Lung (tissue), 17 donors: ENCODE measurements at places on chromosomes 13 and 19. TPM values are rescaled to one million over a fixed set of nuclear protein-coding genes. Genes with fewer than 3 reads are reported as not detected.

DNA sequence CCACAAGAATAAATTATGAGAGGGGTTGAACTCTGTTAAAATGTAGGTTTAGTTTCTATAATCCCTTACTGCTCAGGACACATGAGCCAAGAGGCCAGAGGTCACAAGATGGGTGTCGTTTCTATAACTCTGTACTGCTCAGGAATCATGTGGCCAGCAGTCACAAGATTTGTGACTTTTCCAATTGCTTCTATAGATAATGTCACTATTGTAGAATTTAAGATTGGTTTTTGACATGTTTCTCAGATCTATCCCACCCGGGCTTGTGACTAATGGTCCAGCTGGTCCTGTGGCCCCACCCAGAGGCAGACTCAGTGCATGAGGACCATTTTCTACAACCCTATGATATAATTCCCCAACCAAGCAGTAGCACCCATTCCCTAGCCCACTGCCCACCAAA lies 662.0 kb upstream of the KLF12 start:
- H3K4me1 ChIP-seq = no peaks in the 10 kb centered on the region
- DNase-seq = no peak
- H3K4me3 ChIP-seq = no peak overlapping the region
- H3K36me3 ChIP-seq = no peaks in the 10 kb centered on the region
- H3K27ac ChIP-seq = no peak overlapping the region
- no peaks in the 10 kb centered on the region for H3K27me3 ChIP-seq

The RASIP1 gene
- 37.9 TPM for polyA plus RNA-seq

DNA sequence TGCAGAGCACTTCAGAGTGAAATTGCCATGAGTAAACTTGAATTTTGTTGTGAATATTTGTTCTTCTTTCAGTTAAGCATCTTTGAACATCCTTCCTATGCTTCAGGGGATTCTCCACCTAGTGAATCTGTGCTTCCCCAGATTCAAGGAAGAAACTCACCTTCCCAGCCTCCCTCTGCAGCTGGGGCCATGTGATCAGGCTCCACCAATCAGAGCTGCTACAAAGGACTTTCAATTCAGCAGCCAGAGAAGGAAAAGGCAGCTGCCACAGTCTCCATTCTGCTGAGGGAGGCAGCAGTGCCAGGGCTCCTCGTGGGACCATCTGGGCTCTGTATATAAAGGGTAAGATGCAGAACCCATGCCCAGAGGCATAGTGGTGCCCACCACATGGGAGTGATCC lies 89.7 kb upstream of the SIAH3 start:
- no peaks in the 10 kb centered on the region for H3K27me3 ChIP-seq
- no peak overlapping the region for H3K27ac ChIP-seq
- H3K4me1 ChIP-seq = no peaks in the 10 kb centered on the region
- no peak for DNase-seq

The OR7C1 gene
- polyA plus RNA-seq = 0.01 TPM

GRCh38 chr13:98050041-98050466 lies 92.8 kb upstream of the FARP1 start:
- H3K27me3 ChIP-seq = no peaks in the 10 kb centered on the region
- H3K4me1 ChIP-seq = no peaks in the 10 kb centered on the region
- peak; percentile 47 for DNase-seq
- no peak overlapping the region for H3K4me3 ChIP-seq
- no peaks in the 10 kb centered on the region for H3K36me3 ChIP-seq
- H3K27ac ChIP-seq = no peak overlapping the region

GRCh38 chr19:31141301-31141700 lies 207.9 kb downstream of the TSHZ3 start:
- no peak overlapping the region for H3K4me3 ChIP-seq
- H3K36me3 ChIP-seq = no peaks in the 10 kb centered on the region
- H3K4me1 ChIP-seq = no peaks in the 10 kb centered on the region
- no peak overlapping the region for H3K27ac ChIP-seq
- no peak for DNase-seq

DNA sequence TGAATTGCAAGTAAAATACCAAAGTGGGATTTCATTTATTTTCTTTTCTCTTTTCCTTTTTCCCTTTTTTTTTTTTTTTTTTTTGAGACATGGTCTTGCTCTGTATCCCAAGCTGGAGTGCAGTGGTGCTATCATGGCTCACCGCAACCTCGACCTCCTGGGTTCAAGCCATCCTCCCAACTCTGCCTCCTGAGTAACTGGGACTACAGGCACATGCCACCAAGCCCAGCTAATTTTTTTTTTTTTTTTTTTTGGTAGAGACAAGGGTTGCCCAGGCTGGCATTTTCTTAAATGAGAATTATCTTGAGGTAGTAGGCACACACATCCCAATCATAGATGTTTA lies 68.5 kb upstream of the GPR183 start:
- H3K27ac ChIP-seq = no peak overlapping the region
- H3K4me1 ChIP-seq = no peaks in the 10 kb centered on the region
- no peak overlapping the region for H3K4me3 ChIP-seq
- DNase-seq = no peak
- H3K36me3 ChIP-seq = peaks cover 13% of the 10 kb centered on the region

The ZNF554 gene
- polyA plus RNA-seq = 1.1 TPM

- no peak overlapping the region for H3K4me3 ChIP-seq
- no peak overlapping the region for H3K27ac ChIP-seq
- H3K4me1 ChIP-seq = no peaks in the 10 kb centered on the region
- H3K27me3 ChIP-seq = no peaks in the 10 kb centered on the region
These were observed 82.8 kb downstream of the TSC22D1 start for GRCh38 chr13:44493213-44493812.

- peak; percentile 33 for DNase-seq
- peak overlapping the region; percentile 84 for H3K4me3 ChIP-seq
- H3K36me3 ChIP-seq = no peaks in the 10 kb centered on the region
These were observed 1.3 kb downstream of the BICRA start for GRCh38 chr19:47609906-47610894.

DNA sequence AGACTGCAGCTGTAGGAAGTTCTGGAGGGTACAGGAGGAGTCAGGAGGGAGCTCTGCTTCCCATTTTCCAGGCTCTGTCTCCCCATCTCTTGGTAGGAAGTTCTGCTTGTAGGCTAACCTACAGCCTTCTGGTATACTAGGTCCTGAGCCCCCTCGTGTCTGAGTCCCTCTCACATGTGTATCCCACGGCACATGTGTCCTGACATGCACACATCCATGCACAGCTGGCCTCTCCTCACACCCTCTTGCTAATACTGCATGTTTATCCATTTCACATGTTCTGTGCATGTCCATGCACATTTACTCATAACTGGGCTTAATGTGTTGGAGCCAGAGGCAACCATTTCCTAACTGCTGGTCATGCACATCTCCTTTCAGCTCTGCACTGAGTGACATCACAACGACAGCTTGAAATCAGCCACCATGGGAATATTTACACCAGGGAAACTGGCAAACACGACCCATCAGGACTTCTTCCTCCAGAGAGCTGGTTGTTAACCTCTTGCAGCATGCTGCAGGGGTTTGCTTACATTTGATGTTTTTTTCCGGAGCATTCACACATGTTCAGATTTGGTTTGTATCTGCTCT lies 3.0 kb downstream of the CD209 start:
- no peak overlapping the region for H3K4me3 ChIP-seq
- H3K27me3 ChIP-seq = no peaks in the 10 kb centered on the region
- no peaks in the 10 kb centered on the region for H3K36me3 ChIP-seq
- no peaks in the 10 kb centered on the region for H3K4me1 ChIP-seq
- no peak for DNase-seq

- no peak for DNase-seq
- no peaks in the 10 kb centered on the region for H3K4me1 ChIP-seq
- peaks cover 95% of the 10 kb centered on the region for H3K27me3 ChIP-seq
- no peak overlapping the region for H3K4me3 ChIP-seq
- no peak overlapping the region for H3K27ac ChIP-seq
These were observed 7.0 kb downstream of the POU4F1 start for GRCh38 chr13:78596399-78596735.

GRCh38 chr19:41426952-41427646 lies at the start of gene B3GNT8:
B3GNT8 (minus strand) TSS chr19:41427374; CDS start chr19:41426778, 596 bp downstream.
- no peaks in the 10 kb centered on the region for H3K27me3 ChIP-seq
- H3K4me3 ChIP-seq = peak within 1 kb of the TSS; percentile 35
- H3K36me3 ChIP-seq = peaks cover 8% of the 10 kb centered on the region
- H3K27ac ChIP-seq = peak within 1 kb of the TSS; percentile 90
- H3K4me1 ChIP-seq = peaks cover 20% of the 10 kb centered on the region

DNA sequence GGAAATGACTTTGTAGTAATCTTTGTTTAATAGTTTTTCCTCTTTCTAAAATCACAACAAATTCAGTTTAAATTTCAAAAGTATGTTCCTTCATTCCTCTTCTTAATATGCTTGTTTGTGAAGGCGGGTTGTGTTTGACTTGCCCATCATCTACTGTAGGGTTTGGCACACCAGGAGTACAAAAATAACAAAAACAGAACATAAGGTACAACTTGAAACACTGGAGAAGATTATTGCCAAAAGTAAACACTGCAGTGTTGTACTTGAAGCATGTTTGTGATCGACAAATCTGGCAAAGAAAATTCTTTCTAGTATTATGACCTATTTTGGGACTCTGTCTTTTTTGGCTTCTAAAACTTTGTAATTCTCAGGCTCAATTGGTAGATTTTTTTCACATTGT lies 518.6 kb downstream of the SLITRK5 start:
- no peaks in the 10 kb centered on the region for H3K4me1 ChIP-seq
- no peaks in the 10 kb centered on the region for H3K36me3 ChIP-seq
- no peak overlapping the region for H3K4me3 ChIP-seq
- no peak for DNase-seq
- no peak overlapping the region for H3K27ac ChIP-seq

GRCh38 chr13:49933511-49933910 lies 2.6 kb downstream of the SPRYD7 start:
- H3K27ac ChIP-seq = no peak overlapping the region
- H3K27me3 ChIP-seq = no peaks in the 10 kb centered on the region
- DNase-seq = no peak
- H3K4me1 ChIP-seq = no peaks in the 10 kb centered on the region

DNA sequence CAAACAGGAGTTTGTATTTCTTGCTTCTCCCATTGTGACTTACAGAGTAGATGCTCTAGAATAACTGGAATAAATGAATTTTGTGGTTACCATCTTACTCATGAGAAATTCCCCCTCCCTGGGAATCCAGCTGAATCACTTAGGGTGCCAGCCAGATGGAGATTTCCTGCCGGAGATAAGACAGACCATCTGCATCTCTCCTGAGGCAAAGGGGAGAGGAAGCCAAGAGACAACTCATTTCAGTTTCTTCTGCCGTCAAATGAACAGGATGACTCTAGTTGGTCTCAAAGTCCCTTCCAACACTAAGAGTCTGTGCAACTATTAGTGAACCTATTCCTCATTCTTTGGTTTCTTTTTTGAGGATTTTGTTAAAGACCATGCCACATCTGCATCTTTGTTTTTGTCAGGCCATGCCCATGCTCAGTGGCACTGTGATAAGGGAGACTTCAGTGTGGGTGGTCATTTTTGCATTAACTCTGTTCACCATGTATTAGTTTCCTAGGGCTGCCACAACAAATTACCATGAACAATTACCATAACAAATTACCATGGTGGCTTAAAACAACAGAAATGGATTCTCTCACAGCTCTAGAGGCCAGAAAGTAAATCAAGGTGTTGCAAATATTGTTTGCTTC lies 112.8 kb downstream of the NDFIP2 start:
- no peak for DNase-seq
- no peak overlapping the region for H3K4me3 ChIP-seq
- H3K4me1 ChIP-seq = no peaks in the 10 kb centered on the region
- no peak overlapping the region for H3K27ac ChIP-seq
- no peaks in the 10 kb centered on the region for H3K36me3 ChIP-seq

DNA sequence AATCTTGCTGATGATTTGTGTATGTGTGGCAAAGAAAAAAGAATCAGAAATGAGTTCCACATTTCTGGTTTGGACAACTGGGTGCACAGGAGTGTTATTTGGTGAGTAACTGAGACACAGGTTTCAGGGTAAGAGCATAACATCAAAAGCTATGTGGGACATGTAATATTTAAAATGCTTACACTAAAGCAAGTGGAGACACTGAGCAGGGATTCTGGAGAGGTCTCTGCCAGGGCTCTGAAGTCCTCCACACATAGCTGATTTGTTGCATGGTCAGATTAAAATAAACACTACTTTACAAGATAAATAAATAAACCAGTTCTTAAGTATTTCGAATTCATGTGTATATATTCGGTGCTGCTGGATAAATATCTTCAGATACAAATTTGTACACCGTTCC lies 16.3 kb upstream of the PEG3 start:
- H3K4me1 ChIP-seq = no peaks in the 10 kb centered on the region
- H3K27ac ChIP-seq = no peak overlapping the region
- no peaks in the 10 kb centered on the region for H3K36me3 ChIP-seq
- H3K27me3 ChIP-seq = peaks cover 3% of the 10 kb centered on the region
- DNase-seq = no peak

DNA sequence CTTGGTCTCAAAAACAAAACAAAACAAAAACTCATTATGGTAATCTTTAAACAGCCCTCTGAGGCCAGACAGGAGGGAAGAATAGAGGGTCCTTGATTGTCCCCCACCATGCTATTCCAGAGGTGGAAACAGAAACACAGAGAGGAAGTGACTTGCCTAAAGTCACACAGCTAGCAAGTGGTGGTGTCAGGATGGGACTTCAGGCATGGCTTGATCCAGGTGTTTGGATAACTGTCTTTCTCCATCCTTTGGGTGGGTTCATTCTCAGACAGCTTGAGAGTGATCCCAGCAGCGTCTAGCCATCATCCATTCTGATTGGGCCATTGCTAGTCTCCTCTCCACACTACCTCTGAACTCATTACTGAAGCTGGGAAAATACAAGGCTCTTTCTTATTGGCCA lies 12.5 kb downstream of the COLGALT1 start:
- H3K36me3 ChIP-seq = peaks cover 19% of the 10 kb centered on the region
- H3K4me3 ChIP-seq = no peak overlapping the region
- no peak for DNase-seq
- no peaks in the 10 kb centered on the region for H3K4me1 ChIP-seq
- no peaks in the 10 kb centered on the region for H3K27me3 ChIP-seq
- H3K27ac ChIP-seq = no peak overlapping the region
